ENCODE measurements at places on chromosomes 5 and 9. TPM values are rescaled to one million over a fixed set of nuclear protein-coding genes. Genes with fewer than 3 reads are reported as not detected.

SGCD gene
- 4.7 TPM for polyA plus RNA-seq

- no peak for DNase-seq
These were observed 184.9 kb downstream of the FANCC start for GRCh38 chr9:95132366-95133324.

DNA sequence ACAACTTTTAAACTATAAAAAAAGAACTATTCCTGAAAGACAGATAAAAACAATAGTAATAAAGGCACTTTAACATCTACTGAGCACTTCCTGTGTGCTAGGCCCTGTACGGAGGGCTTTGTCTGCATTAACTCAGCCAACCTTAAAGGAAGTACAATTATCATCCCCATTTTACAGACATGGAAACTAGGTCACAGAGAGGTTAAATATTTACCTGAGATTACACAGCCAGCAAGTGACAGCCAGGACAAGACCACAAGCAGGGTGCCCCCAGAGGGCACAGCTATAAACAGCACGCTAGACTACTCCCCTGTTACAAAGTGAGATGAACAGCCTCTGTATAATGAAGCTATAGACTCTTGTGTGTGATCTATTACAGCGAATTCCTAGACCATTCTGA is 25.5 kb downstream of the DDX31 start:
- no peak for DNase-seq

- no peak for DNase-seq
These were observed 112.2 kb upstream of the ALDH1B1 start for GRCh38 chr9:38280251-38280800.

DNA sequence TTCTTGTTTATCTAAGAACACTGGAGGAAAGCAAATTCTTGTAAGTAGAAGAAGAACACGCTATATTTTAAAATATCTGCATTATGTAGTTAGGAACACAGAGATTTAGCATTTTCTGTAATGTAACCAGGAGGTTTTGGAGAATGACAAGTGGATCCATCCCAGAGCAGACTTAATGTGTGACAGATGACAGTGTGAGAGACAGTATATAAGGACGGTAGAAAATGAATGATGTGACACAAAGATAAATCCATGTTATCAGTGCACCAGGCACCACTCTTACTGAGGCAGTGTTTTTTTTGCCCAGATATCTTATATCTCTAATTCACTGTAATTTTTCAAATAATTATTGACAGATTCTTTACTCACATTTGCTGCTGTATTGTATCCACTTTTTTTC is 239.0 kb upstream of the KCNN2 start:
- DNase-seq = no peak

GRCh38 chr9:119758241-119758640 is 389.0 kb upstream of the BRINP1 start:
- no peak for DNase-seq

GRCh38 chr5:107090506-107090905 is 580.2 kb downstream of the EFNA5 start:
- no peak for DNase-seq

All from left renal pelvis (tissue), 4 donors.